ENCODE measurements at places on chromosomes 11 and 22.

GRCh38 chr22:46531581-46532175 is 5.7 kb downstream of the CELSR1 start:
- DNase-seq: no peak

- DNase-seq: no peak
Measured at GRCh38 chr22:35368386-35368785, 12.5 kb upstream of the HMOX1 start.

DNA sequence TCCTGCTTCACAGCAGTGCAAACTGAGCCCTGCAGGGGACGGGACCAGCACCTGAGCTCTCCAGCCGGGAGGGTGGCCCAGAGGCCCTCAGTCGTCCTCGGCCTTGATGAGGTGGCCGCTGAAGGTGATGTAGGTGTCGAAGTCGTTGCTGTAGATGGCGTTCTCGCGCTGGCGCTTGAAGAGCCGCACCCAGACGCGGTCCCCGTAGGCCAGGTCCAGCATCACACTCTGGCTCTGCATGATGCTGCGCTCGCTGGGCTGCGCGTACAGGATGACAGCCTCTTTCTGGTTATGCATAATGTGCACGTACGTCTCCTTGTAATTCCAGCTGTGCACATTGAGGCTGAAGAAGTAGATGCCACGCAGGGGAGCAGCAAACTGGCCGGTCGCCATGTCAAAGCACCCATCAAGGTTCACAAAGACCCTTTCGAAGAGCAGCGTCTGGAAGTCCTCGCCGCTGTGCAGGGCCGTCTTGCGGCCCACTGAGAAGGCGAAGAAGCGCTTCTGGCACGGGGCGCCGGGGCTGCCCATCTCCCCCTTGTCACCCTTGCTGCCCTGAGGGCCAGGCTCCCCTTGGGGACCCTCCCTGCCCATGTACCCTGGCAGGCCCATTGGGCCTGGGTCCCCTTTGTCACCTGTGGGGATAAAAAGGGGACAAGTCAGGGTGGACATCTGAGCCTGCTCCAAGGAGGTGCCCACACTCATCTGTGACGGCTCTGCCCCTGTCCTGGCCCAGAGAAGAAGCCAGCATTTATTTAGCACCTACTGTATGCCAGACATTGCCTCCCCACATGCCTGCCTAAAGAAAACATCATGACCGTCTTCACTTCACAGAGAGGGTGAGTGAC is 5.7 kb downstream of the C1QTNF6 start:
- DNase-seq: no peak

DNA sequence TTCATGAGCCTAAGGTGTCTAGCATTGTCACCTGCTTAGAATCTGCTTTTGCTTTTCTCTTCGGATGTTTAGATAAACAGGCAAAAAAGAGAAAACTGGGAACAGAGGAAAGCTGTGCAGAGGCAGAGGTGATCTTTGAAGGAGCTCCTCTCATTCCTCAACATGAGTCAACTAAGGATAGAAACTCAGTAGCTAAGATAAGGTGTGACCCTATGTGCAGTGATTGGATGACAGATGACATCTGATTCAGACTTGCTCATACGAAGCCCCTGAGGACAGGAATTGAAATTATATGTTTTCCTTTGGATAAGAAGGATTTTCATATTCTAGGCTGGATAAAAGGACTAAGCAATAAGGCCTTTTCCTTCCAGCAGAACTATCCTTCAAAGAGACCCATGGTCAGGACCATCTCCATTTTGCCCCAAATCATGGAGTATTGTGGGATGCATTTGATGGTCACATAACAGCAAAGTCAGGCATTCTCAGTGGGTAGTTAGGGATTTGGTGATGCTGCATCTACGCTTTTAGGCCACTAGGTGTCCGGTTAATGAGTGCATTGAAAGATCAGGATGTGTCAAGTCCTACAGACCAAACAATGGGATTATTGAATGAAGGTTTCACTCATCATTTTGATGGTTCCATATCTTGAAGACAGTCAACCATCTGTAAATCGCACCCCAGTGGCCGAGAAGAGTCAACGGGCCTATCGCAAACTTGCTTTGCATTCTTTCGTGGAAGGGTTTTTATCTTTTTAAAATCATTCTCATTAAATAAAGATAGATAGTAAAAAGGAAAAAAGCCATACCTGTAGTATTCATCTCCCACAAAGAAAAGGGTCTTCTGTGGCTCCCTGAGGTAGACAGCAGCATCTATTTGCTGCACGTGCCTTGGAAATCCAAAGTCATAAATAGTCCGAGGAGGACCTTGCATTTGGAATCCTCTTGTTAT is 32.2 kb downstream of the MMP20 start:
- DNase-seq: no peak

GRCh38 chr11:92393218-92393617 is 168.6 kb downstream of the FAT3 start:
- DNase-seq: no peak

DNA sequence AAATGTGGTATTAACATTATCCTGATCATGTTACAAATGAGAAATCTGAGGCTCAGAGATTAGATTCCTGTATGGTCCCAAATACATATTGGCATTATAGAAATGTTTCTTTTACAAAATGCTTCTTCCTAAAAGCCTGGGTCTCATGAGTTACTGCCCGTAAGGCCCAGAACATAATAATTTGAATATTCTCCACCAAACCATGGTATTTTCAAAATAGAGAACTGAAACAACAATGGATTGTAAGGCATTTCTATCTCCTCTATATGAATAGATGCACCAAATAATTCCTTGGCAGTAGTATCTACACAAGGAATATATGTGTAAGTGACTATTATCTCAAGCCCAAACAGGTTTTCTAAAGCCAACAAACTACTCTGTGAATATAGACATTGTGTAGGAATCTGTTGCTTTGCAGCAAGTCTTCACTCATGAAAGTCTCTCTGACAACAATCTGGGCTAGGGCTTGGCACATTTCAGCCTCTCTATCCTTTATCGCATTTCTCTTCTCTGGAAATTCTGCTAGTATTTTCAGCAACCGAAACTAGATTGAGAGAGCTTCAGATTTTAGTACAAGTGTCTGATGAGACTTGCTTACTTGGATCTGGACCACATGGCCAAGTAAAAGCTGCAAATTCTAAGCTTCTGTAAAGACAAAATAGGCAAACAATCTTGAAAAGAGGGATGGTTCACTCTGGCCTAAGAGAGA is 112.8 kb upstream of the ARHGAP20 start:
- no peak for DNase-seq

GRCh38 chr11:131764126-131764525 is 393.7 kb downstream of the NTM start:
- no peak for DNase-seq

DNA sequence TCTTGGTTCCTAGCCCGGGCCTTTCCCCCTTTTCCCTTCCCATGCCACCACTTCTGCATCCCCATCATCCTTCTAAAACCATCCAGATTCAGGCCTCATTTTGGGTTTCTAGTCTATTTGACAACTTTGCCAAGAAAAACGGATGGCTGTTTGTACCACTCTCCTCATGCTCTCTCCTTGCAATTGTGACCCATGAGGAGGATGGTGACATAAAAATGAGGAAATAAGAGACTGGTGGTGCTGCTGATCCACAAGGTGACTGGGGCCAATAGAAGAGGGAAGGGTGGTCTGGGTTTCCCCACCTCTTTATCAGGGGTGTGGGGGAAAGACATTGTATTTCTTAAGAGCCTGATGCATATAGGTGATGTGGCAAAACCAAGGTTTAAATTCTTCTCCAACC is 1.0 kb downstream of the MS4A4A start:
- no peak for DNase-seq

- DNase-seq: no peak
Measured at GRCh38 chr11:56637500-56637899, 4.7 kb downstream of the OR5AP2 start.

- DNase-seq: no peak
Measured at GRCh38 chr22:17637490-17638181, 921 bp upstream of the BCL2L13 start.

- DNase-seq: no peak
Measured at GRCh38 chr22:18152519-18152918, 2.5 kb downstream of the USP18 start.

- no peak for DNase-seq
Measured at GRCh38 chr22:37677493-37677974, 2.1 kb downstream of the LGALS1 start.

- DNase-seq: no peak
Measured at GRCh38 chr11:2522631-2523255, 77.9 kb downstream of the KCNQ1 start.

- no peak for DNase-seq
Measured at GRCh38 chr11:83938148-83938547, 652.0 kb upstream of the CCDC90B start.

DNA sequence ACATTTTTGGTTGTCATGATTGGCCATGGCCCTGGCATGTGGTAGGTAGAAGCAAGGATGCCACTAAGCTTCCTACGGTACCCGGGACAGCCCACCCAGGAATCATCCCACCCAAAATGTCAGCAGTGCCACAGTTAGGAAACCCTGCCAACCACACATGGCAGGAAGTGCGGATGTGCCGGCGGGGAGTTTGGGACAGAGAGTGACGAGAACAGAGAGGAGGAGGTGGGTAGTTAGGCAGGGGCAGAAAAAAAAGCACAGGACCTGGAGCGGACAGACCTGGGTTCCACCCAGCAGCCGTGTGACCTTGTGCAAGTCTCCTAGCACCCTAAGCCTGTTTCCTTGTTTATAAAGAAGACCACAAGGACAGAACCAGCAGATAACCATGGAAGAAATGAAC is 3.3 kb downstream of the SPI1 start:
- DNase-seq: no peak

- DNase-seq: no peak
Measured at GRCh38 chr11:14270690-14271542, 88.1 kb downstream of the RRAS2 start.

DNA sequence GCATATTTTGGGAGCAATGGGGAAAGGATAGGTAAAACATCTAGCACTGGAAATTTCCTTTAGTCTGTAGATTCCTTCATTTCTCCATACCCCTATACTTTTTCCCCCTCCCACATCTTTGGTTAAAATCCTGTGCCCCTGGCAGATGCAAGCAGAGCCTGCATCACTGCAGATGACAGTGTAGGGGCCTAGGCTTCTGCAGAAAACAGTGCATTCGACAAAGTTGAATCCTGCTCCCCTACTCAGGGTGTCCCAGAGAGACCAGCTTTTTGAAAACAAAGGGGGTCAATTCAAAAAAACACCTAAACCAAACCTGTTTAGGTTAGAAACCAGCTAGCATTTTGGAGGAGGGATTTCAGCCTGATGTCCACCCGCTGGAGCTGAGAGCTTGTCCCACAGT is 43.8 kb upstream of the BLID start:
- DNase-seq: no peak

- DNase-seq: no peak
Measured at GRCh38 chr11:20760811-20761210, 91.4 kb downstream of the NELL1 start.

- DNase-seq: no peak
Measured at GRCh38 chr11:78450866-78451265, 33.2 kb upstream of the GAB2 start.

- no peak for DNase-seq
Measured at GRCh38 chr11:86128914-86129313, 60.0 kb upstream of the PICALM start.

- DNase-seq: no peak
Measured at GRCh38 chr11:57566005-57566904, 1.2 kb downstream of the UBE2L6 start.

DNA sequence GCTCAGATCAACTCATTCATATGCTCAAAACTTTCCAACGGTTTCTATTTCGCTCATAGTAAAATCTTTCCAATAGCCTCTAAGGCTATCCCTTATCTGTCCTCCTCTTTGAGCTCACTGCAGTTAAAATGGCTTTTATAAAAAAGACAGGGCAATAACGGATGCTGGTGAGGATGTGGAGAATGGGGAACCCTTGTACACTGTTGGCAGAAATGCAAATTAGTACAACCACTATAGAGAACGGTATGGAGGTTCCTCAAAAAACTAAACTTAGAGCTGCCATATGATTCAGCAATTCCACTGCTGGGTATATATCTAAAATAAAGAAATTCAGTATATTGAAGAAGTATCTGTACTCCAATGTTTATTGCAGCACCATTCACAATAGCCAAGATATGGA is 345.6 kb downstream of the DLG2 start:
- no peak for DNase-seq

DNA sequence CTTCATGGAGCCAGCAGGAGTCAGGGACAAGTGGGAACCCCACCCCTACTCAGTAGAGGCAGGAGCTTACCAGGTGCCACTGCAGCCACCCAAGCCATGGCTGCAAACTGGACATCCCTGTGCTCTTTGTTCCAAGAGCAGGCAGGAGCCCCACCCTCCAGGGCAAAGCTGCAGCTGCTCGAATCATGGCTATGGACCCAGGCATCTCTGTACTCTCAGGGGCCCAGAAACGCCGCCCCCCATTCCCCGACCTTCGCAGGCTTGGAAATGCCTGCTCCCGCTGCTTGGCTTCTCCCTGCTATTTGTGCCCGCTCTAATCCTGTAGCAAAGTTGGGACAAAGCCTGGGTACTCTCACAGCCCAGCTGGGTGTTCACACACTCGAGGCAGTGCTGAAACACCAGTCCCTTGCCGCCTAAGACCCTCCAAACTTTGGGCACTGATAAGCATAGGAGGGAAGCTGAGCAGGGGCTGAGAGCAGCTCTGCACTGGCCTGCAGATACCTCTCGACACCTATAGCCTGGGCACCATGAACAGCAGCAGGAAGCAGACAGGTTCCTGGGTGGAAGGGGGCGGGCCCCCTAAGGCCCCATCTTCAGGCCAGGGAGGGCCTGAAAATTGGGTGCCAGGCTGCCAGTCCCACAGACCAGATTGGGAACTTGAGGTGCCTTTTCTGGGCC is 402.4 kb downstream of the LRRC4C start:
- DNase-seq: no peak

DNA sequence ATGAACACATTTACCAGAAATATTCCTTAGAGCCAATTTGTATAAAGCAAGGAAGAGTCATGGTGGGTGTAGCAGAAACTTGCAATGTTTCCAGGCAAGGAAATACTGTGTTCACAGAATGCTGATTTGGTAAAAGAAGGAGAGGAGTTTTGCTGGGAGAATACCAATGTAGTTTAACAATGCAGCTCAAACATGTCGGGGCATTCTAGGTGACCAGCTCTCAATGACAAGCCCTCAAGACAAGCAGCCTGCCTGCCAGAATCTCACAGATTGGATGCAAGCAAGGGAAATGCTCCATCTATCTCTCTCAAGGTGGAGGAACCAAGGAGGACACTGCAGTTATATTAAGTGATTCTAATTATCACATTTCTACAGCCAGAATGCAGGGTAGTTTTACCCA is 190.4 kb downstream of the MAML2 start:
- no peak for DNase-seq

GRCh38 chr22:41177040-41177621 is 28.0 kb upstream of the L3MBTL2 start:
- no peak for DNase-seq

GRCh38 chr11:12701811-12702592 is 27.8 kb downstream of the TEAD1 start:
- no peak for DNase-seq

- DNase-seq: no peak
Measured at GRCh38 chr22:41699264-41700107, at the start of gene MEI1. MEI1 (plus strand) TSS chr22:41699503; CDS start chr22:41699539, 36 bp downstream.

GRCh38 chr11:59186130-59186594 is 14.2 kb downstream of the DTX4 start:
- DNase-seq: peak; percentile 44

- DNase-seq: no peak
Measured at GRCh38 chr22:27780161-27780575, 21.4 kb downstream of the MN1 start.

GRCh38 chr11:61791737-61792309 is 576 bp downstream of the TMEM258 start:
- peak; percentile 65 for DNase-seq

Data from nephron progenitor cell (in vitro differentiated cells).